ENCODE measurements at places on chromosomes 4 and X. TPM values are rescaled to one million over a fixed set of nuclear protein-coding genes. Genes with fewer than 3 reads are reported as not detected.

CYTL1 gene
- total RNA-seq: not detected

RRH gene
- not detected for total RNA-seq

EREG gene
- total RNA-seq: under 0.01 TPM

ACE2 gene
- total RNA-seq: not detected

ARSJ gene
- total RNA-seq: 17.0 TPM

GAGE2A gene
- not detected for total RNA-seq

CASK gene
- total RNA-seq: 27.5 TPM

TLL1 gene
- not detected for total RNA-seq

OTC gene
- total RNA-seq: 0.16 TPM

CT45A10 gene
- not detected for total RNA-seq

ARAP2 gene
- total RNA-seq: 0.16 TPM

ERCC6L gene
- 0.09 TPM for total RNA-seq

GPR173 gene
- 1.9 TPM for total RNA-seq

FAM133A gene
- total RNA-seq: not detected

PRAF2 gene
- 8.2 TPM for total RNA-seq

PNMA6F gene
- total RNA-seq: not detected

HS3ST1 gene
- total RNA-seq: under 0.01 TPM
